ENCODE measurements at places on chromosomes 16 and 17.

DNA sequence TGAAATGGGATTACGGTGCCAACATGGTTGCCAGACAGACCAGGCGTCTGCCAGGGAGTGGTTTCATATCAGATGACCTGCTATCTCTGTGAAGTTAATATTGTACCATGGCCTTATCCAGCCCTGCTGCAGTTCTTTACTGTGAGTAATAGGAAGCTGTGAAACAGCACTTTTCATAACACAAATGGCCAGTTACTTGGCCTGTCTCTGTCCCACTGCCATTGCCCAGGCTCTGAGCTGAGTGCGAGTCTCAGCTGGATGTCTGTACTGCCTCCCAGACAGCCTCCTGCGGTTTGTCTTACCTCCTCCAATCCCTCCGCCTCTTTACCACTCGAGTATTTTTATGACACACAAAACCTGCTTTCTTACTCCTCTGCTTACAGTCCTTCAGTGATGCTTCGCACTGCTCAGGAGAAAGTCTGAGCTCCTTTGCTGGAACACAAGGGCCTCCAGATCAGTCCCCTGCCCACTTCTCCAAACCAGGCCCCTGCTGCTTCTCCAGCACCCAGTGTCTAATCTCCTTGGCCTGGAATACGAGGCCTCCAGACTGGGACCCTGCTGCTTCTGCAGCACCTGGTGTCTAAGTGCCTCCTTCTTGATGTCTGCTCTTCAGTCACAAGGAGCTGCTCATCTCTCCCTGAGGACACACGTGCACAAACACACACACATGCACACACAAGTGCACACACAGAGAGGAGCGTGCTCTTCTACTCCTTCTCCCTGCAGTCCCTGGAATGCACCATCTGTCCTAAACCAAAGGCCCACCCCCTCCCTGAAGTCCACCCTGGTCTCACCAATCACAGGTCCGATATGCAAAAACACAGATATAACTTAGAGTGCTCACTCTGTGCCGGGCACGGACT, 17.1 kb upstream of the RHOT1 start:
- no peak for DNase-seq

DNA sequence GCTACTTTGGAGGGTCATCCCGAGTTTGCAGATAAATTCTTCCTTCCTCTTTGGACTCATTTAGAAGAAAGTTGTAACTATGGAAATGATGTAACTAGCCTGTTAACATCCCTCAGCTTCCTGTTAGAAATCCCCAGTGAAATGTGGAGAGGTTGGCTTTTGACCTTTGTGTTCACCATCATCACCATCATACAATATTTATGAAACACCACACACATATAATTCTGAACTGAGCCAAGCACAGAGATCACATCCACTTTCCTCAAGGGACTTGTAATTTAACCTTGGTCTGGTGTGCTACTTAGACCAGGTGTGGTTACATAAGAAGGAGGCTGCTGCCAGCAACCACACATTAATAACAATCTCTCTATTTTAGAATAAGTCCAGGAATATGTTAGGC, 2.5 kb downstream of the CAPNS2 start:
- no peak for DNase-seq

DNA sequence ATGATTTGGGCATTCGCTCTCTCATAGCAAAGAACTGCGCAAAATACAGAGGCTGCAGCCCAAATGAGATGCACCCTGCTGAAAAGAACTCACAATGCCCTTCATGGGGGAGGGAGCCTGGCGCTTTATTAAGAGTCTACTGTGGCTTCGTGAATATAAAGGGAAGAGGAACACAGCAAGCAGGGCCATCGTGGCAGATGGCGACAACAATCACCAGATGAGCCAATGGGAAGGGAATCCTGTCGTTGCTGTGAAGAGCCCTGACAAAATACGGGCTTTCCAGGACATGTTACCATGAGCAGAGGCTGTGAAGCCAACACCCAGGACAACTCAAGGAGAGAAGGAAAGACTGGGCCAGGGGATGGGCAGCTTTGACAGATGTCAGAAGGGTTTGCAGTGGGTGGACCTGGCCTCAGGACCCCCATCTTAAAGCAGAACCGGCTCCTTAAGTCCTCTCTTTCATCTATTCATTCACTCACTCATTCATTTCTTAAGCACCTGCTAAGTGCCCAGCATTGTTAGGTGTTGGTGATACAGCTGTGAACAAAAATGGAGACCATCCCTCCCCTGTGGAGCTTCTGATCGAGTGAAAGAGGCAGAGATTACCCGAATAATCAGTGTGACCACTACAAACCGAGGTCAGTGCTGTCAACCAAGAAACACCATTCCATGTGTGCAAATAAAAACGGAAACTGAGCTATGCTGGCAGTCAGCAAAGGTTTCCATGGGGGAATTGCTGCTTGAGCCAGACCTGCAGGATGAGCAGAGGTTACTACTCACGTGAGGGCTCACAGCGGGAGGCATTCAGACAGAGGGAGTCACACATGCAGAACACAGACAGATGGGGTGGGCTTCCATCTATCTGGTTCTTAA, 125.8 kb downstream of the DYNLRB2 start:
- DNase-seq: no peak

DNA sequence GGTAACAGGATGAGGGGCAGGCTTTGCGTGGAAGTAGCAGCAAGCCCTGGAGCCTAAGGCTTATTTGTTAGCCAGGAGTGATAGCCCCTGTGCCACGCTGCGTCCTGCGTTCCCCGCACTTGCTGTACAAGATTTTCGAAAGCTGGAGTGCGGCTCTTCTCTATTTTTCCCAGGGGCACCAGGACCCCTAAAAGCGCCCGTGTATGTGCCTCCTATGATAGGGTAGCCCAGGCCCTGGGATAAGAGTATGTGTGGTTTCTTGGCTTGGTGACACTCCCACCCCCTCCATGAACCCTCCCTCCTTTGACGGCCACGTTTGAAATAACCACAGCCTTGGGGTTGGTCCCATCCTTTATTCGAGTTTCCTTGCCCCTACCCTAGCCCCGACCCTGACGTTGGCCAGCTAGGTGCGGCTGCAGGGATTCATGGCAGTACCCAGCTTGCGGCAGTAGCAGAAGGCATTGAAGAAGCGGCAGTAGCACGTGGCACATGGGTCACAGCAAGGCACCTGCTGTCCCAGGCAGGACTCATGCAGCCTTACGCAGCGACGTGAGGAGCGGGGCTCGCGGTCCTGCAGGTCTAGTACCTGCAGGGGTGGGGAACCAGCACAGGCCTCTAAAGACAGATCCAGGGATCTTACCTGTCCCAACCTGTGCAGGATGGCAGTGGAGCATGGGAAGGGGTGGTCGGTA, 968 bp downstream of the AGRP start:
- no peak for DNase-seq

- DNase-seq: no peak
Observed at GRCh38 chr17:60630352-60630751, 30.4 kb downstream of the PPM1D start.

Measured in NCI-H1436 (cell line).